ENCODE measurements at places on chromosomes 16 and 17.

GRCh38 chr16:24855678-24856077, 9.9 kb downstream of the SLC5A11 start:
- DNase-seq = no peak

- no peak for DNase-seq
Observed at GRCh38 chr16:1108299-1109252, 12.5 kb upstream of the C1QTNF8 start.

DNA sequence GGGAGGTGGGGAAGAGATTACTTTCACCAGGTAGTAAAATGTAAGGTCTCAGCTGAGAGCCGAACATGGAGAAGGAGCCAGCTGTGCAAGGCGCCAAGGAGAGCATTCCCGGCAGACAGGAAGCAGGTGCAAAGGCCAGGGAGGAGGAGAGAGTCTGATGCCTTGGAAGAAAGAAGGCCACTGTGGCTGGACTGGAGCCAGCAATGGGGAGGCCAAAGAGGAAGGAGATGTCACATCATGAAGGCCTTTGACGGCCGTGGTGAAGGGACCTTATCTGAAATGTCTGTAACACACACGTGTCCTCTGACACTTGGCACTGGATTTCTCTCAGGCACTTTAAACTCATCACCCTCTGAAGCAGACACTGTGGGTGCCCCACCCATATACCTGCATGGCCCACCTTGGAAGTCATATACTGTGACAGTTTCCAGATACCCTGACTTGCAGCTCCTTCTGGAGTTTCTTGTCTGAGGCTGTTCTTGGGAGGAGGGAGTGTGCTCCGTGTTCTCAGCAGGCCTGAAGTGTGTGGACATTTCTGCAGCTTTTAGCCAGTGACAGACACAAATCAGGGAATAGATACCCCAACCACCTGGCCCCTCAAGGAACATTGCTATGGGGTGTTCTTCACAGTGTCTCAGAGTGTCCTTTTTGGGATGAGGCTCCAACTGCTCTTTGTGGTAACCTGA, 1.9 kb upstream of the SLC5A2 start:
- DNase-seq = no peak

GRCh38 chr17:18148586-18148985, 35.0 kb upstream of the ALKBH5 start:
- DNase-seq = no peak

DNA sequence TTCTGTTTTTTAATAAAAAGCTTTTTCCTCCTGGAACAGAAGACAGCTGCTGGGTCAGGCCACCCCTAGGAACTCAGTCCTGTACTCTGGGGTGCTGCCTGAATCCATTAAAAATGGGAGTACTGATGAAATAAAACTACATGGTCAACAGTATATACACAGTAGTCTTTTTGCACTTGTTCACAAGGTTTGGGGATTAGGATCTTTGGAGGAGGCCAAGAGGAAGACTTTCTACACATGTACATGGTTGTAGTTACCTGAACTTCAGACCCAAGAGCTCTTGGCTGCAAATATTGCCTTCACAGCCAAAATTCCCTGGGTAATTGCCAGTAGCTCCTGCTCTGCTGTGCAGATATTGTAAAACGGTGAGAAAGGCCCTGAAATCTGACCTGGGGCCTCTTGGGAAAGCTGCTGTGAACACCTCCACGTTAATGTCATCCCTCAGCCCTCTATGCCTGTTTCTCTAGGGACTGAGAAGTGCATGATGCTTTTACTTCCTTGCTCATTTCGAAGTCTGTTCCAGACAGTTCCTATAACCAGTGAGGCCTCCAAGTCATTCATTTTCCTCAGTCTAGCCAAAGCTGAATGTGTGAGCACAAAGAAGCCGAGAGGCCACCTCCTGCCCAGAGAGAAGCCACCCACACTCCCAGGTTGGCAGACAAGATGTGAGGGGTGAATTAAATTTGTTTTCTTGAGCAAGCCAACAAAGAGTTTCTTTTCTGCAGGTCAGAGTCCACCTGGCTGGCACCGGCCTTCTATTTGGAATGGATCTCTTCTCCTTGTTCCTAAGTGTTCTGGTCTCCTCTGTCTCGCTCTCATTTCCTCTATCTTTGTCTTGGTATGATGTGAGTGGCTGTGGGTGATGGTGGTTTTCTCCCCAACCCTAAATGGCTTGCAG, 15.9 kb downstream of the ANKRD40 start:
- no peak for DNase-seq

GRCh38 chr17:3972281-3972731, 8.1 kb upstream of the ATP2A3 start:
- no peak for DNase-seq

- no peak for DNase-seq
Observed at GRCh38 chr16:68253721-68254120, 8.5 kb downstream of the PLA2G15 start.

GRCh38 chr16:87027056-87027616, 290.1 kb downstream of the C16orf95 start:
- DNase-seq = no peak

DNA sequence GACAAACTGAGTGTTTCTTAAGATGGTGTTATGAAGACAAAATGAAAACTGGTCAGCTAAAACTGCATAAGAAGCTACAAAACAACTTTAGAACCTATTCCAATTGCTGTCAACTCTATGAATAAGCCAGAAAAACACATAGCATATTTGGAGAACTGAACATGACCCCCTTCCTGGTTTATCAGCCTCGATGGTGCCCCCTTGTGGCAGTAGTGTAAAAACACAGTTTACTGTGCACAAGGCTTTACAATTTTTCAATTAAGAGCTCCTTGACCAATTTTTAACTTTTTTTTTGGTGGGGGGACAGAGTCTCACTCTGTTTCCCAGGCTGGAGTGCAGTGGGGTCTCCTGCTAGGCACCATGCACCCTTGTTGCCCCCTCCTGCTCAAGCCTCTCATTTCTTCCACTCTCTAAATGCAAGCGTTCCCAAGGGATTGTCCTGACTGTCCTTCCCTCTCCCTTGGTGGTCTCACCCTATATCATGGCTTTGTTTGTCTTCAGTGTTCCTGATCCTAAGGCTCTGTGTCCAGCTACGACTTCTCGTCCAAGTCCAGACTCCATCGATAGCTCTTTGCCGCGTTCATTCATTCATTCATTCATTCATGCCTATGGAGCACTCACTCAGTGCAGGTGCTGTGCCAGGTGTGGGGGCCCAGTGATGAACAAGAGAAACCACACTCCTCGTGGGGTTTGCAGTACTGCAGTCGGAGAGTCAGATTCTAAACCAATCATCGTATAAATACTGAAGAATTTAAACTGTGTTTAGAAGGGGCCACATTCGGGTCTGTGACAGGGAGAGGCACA, 7.5 kb downstream of the EIF1 start:
- DNase-seq = peak; percentile 73

DNA sequence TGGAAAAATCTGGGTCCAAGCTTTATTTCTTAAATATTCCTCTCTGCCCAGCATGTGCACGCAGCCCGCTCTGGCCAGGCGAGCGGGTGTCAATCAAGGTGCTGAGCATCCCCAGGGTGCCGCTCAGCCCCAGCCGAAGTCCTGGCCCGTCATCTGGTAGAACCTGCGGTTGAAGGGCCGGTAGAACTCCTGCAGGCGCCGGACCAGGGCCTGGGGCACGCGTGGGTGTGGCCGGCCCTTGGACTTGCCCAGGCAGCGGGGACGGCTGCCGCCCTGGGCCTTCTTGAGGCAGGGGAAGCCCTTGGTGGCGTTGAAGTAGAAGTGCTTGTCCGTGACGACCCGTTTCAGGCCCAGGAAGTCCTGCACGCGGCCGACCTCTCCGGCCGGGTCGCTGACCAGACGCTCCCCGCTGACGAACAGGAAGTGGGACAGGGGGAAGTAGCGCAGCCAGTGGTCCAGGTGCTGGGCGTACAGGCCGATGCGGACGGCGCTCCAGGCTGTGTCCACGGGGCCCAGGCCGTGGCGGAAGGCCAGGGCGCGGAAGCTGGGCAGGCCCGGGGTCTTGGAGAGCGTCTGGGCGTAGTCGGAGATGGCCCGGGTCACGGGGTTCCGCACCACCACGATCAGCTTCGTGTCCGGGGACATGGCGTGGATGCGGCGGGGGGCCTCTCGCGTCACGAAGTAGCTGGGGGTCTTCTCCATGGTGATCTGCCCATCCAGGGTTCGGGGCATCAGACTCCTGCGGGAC, 6.6 kb downstream of the HS3ST6 start:
- no peak for DNase-seq

DNA sequence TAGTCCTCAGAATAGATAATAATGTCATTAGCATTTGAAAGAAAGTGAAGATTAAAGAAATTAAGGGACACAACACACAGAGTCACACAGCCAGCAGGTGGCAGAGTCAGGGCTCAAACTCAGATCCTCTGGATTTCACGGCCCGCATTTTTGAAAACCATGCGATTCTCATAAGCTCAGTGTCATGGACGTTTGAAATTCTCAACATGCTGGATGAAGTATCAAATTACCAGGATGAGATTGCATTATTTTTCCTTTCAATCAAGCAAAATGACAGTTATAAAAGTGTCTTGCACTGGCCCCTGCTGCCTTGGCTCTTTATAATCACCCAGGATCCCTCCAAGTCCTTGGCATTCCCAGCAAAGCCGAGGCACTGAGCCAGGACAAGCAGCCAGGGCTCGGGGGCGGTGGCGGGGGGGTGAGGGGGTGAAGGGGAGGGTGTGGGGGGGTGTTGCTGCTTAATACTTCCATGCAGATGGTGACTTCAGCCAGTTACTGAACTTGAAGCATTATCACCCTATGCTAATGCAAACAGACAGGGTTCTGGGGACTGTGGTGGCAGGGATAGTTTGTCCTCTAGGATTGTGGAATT, 6.6 kb upstream of the BMERB1 start:
- peak; percentile 12 for DNase-seq

- no peak for DNase-seq
Observed at GRCh38 chr16:67209565-67209964, 10.6 kb downstream of the ELMO3 start.

GRCh38 chr17:58809564-58809936, 53.9 kb downstream of the PPM1E start:
- DNase-seq = no peak

- DNase-seq = no peak
Observed at GRCh38 chr16:54677308-54677950, 253.2 kb upstream of the IRX5 start.

- DNase-seq = no peak
Observed at GRCh38 chr17:40675905-40676304, 10.9 kb upstream of the KRT222 start.

DNA sequence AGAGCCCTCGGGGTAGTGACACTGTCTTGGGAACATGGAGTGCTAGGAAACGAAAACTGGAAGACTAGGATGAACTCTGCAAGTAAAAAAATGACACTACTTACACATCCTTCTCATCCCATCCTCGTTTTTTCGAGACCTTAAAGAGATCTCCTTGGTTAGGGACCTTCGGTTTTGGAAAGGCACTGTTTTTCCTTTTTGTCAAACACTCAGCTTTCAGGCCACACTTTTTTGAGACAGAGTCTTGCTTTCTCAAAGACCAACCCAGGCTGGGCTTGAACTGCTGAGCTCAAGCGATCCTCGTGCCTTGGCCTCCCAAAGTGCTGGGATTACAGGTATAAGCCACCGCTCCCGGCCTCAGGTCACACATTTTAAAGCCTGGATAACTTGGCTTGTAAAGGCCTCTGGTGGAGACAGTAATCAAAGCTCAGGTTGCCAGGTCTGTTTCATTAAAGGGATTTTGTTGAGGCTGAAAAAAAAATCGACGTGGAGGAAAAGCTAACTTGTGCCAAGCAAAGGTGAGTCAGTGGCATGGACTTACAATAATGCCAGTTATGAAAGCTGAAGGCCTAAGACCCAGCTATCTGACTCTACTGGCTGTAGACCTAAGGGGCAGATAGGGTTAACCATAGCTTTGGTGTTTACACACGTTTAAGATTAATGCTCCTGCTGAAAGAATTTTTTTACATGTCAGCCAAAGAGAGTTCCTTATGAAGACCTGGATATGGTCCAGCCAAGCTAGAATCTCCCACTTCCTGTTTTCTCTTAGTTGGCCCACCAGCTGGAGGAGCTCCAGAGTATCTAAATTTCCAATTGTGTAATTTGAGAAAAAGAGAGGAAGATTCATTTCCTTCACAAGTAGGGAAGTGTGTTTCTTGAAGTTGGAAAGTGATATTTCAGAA, 823 bp downstream of the NBR1 start:
- no peak for DNase-seq

DNA sequence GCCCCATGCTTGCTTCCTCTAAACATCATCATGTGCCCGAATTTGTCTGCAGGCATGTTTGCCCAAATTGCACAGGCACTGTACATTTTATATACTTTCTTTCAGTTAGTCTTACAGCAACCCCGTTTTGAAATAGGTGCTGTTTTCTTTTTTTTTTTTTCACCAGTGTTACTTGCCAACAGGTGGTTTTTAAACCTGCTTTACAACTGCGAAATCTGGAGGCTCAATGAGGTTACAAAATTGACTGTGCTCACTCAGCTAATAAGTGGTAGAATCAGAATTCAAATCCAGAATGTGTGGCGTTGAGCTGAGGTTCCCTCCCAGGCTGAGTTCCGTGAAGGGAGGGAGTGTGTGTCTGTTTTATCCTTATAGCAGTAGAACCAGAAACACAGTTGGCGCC, 5.8 kb downstream of the PLA2G15 start:
- DNase-seq = no peak
